ENCODE measurements at places on chromosomes 3 and 15.

DNA sequence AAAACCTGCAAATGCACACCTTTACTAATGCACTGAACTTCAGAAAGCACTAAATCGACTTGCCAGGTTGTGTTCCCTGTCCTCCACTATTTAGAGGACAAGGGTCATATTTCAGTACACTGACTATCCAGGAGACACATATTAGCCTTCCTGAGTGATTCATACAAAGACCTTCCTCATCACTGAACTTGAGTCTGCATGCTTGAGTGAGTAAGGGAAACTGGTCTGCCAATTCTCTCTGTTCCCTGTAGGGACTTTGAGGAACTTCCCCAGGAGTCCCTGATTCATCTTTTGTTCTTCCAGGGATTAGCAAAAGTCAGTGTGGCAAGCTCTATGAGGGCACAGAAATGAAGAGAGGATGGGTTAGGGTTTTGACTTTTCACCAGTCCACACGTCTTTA, 565.9 kb downstream of the PDCD6IP start:
- no peak for DNase-seq

DNA sequence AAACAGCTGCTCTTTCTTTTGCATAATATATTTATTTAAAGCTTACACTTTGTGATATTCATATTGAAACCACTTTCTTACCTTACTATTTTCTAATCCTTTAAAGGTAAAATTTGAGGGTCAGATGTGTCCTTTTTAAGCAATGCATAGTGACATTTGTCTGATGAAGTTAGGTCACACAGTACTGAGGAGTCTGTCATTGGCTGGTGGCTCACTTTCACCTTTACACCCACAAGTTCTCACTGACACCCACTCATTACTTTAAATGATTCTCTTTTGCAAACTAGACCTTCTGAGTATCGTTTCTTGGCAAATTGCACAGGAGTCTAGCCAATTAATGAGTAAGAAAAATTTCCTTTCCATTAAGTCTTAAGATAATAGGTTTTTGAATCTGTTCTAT, 758.3 kb upstream of the ARPP21 start:
- DNase-seq, result no peak

DNA sequence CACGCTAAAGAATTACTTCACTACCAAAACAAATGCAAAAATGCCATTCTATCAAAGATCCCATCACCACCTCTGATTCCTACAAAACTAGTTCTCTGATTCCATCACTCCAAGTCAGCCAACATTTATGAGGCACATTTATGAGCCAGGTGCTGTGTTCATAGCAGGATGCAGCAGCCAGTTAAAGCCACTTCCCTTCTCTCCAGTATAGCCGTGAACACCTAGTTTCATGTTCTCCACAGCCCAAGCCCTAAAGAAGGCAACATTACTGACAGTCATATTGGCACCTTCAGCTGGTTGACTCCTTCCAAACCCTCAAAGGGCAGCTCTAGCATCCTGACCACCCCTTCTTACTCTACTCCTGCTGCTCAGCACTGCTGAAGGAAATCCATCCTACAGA, 36.4 kb downstream of the RYK start:
- DNase-seq, result no peak

- DNase-seq, result no peak
Observed at GRCh38 chr3:83625261-83625660, 1333.5 kb upstream of the CADM2 start.

DNA sequence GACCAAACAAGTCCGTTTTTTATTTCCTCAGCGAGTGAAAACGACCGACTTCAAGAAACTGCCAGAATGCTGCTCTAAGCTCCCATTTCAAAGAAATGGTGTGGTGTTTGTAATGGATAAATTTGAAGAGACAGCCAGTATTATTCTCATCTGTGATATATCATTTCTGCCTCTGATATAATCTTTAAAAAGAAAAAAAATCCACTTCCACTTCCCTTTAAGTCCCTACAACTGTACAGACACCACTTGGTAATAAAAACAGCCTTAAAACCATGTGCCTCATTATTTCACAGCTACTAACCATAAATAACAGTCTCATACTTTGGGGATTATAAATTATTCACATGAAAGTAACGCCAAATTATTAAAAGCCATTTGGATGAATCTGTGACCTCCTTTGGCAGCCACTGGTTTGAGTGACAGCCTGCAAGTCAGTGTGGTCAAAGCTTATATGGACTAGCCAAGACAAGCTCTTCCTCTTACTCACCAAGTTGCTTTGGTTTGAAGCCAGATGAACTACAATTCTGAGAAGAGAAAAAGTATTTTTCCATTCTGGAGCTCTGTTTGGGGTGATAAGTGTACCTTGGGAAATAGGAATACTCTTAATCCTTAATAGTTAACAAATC, 168.0 kb downstream of the SHOX2 start:
- DNase-seq, result no peak

- no peak for DNase-seq
Observed at GRCh38 chr15:66171841-66172240, 81.7 kb downstream of the MEGF11 start.

- no peak for DNase-seq
Observed at GRCh38 chr15:67047149-67047661, 18.2 kb upstream of the SMAD3 start.

- no peak for DNase-seq
Observed at GRCh38 chr15:31336593-31337295, 10.1 kb downstream of the KLF13 start.

DNA sequence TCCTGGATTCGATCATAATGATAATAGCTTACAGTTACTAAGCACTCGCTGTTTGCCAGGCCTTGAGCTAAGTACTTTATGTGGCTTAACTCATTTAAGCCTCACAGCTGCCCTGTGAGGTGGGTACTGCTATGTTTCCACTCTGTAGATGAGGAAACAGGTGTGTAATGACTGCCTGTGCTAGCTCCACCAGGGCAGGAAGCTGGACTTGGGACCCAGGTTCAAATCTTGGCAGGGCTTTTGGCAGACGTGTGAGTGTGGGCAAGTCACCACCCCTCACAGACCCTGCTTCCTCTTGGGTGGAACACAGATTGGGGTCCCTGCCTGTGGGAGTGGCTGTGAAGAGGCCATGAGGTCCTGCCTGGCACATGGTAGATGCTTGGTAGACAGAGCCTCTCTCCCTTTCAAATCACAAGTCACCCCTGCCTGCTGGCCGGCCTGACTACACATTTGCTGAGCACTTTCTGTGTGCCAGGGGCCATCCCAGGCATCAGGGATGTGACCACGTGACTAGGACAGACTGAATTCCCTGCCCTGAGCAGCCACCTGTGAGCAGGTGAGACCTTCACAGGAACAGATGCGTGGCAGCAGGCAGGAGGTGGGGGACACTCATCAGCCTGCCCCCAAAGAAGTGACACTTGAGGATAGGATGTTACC, 3.7 kb downstream of the EFCC1 start:
- no peak for DNase-seq

GRCh38 chr15:50377867-50378751, 23.1 kb upstream of the GABPB1 start:
- DNase-seq, result no peak

GRCh38 chr15:89707577-89707976, 17.0 kb downstream of the WDR93 start:
- no peak for DNase-seq

GRCh38 chr15:27070841-27071240, 99.9 kb downstream of the GABRG3 start:
- DNase-seq, result no peak

DNA sequence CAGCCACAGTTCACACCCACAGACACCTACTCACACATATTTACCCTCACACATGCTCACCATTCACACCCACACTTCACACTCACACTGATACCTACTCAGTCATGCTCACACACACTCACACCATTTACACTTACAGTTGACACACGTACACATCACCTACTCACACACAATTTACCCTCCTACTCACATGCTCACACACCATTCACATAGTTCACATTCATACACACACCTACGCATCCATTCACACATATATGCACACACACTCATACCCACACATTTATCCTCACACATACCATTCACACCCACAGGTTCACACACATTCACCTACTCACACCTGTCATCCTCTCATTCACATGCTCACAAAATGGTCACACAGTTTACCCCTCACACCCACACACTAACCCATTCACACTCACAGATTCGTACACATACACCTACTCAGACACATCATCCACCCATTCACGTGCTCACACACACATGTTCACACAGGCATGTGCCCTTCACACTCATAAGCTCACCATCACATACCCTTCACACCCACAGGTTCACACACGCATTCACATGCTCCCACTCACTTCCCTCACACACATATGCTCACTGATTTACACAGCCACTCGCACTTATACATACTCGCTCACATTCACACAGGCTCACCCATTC, 42.3 kb downstream of the HMCES start:
- DNase-seq, result no peak

DNA sequence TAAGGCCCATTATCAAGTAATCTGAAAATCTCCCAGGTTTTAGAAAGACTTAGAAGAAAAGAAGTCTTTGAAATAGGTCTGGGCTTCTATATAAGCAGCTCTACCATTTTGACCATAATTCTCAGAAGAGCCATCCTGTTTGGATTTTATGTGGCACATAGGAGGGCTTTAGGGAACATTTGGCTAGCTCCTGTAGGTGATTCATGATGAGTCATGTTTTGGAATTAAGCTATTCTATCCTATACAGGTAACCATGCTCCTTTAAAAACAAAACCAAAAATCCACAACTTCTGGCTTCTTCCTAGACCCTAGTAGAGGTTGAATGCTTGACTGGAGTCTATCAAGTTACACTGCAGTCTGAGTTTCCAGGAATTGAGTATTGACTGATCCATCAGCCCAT, 8.9 kb downstream of the SST start:
- DNase-seq, result no peak
